ENCODE measurements at places on chromosomes 3 and 15.

DNA sequence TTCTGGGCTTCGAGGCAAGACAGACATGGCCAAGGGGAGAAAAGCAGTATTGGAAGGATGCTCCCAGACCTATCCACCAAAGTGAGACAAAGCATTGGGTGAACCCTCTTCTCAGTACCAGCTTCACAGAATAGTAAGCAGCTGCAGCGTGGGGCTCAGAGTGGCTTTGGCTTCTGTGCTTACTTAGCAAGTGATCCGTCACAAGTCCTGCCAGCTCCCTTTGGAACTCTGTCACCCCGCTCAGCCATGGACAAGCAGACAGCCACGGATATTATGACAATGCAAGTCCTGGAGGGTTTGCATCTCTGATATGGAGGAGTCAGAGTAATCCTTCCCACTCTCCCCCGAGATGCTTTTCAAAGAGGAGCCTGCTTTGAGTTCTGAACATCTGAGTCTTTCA lies 90.8 kb downstream of the SLCO3A1 start:
- no peak for DNase-seq

DNA sequence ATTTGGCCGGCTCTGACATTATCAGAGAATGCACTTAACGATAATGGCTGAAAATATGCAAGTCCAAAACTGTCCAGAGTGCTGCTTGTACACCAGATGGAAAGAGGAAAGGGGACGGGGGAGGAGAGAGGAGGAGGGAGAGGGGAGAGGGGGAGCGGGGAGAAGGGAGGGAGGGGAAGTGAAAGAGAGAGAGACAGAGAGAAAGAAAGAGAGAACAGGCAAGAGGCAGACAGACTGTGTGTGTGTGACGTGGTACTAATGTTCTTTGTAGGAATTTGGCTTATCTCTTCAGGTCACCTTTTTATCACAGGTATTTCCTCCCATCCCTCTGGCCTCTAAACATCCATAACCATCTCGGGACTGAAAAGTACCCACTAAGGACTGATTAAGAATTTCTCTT lies 75.1 kb upstream of the LMOD3 start:
- DNase-seq = no peak

GRCh38 chr3:56700151-56700550 lies 17.1 kb upstream of the TASOR start:
- DNase-seq = no peak

DNA sequence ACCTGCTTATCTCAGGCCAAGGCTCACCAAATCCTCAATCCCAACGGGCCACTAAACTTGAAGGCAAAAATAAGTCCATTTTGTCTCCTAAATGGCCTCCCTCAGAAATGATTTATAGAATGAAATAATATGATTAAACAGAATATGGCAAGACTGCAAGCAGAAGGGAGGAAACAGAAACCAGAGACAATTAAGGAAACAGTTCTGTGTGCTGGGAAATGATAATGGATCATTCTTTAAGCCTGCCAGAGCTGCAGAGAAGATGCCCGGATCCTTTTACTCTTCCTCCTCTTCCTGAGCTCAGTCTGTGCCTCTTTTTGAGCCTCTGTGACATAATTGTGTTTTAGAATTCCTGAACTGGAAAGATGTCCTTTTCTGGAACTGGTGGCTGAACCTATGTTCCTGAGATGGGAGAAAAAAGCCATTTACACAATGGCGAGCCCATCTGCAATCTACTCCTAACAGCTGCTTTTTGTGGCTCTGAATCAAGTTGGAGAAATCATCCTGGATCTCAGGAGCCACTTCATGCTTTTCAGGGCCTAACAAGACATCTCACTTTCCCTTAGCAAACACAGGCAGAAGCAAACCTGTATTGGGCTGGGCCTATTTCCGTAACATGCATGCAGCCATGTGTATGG lies 2.8 kb upstream of the ABHD2 start:
- no peak for DNase-seq

GRCh38 chr3:64848127-64848800 lies 160.5 kb upstream of the ADAMTS9 start:
- no peak for DNase-seq

DNA sequence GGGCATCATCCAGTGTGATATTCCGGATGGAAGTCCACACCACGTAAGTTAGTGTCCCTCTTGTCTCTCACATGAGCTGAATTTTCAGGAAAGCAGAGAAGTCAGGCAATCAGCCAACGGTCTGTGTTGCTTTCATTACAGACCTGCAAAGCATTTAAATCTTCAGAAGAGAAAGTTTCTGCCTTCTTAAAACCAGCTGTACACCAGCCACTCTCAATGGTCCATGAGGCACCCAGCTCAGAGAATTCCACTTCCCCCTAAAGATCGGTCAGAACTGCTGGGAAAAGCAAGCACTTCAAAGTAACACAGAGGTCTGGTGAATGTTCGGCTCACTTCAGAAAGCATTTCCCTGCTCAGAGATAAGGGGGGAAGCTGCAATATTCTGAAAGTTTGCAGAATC lies 903.7 kb downstream of the EPHA3 start:
- DNase-seq = no peak

DNA sequence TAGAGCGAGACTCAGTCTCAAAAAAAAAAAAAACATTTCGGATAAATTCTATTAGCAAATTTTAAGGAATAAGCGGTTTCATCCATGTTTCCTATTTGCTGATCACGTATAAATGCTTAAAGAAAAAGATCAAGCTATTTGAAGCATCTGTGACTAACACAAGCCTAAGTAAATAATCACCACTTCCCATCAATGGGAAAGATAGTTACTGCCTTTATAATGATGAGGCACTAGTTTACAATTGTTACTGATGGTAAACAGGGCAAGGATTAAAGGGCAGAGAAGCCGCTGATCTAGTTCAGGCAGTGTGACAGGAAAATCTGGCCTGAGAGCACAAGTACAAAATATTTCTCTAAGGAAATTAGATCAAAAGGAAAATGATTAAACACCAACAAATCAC lies 13.7 kb downstream of the CLPX start:
- no peak for DNase-seq

- peak; percentile 26 for DNase-seq
Measured at GRCh38 chr3:183825456-183826161, at the start of gene MAP6D1. Gene MAP6D1 (minus strand): TSS chr3:183825577. CDS start chr3:183825547, 30 bp downstream.

DNA sequence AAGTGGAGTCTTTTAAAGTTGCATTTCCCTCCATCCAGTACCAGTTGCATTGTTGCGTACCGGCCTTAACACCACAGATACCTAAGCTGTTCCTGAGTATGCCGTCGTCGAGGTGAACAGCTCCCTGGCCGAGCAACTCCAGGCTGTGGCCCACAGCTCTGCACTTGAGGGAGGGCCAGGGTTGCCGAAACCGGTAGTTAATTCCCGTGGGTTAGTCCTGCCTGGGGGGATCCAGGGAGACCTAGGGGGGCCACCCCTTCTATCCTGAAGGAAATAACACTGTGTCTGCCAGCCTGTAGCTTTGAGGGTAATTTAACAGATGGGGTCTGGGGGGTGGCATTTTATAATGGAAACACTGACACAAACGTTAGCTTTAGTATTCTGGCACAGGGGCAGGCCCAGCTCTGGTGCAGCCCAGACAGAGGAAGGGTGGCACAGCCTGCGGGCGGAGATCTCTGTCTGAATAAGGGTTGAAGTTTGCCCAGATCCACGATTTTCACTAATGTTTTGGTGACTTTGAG lies 60.8 kb downstream of the RGMA start:
- no peak for DNase-seq

DNA sequence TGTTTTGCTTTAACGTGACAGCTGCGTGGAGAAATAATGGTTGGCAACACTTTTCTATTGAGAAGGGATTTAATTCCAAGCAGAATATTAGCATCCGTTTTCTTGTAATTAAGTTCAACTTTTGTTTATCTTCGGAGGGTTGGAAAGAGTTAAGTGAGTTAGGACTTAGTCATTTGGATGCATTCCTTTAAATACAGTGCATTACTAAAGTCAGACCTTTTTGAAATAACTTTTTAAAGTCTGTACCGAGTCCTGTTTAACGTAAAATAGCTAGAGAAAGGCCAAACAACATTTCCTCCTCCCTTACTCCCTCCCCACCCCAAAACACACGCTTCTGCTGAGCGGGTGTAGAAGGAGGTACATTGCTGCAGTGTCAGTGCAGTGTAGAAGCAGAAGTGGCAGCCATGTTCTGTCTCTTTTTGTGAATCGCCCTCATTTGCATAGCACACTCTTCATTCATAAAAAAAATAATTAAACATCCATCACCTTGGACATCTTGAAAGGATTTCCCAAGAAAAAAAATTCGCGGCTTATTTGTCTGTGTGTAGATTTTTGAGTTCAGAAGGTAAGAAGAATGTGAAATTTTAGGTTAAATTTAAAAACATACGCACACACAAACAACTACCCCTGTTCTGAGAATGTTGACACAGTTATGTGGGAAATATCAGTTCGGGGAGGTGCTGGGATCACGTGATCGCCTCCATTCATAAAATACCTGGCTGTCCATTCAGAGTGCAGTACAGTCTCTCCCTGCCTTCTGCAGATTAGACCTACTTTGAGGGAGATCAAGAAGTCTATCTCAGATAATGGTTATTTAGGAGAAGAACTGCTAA lies 1.6 kb downstream of the SPRED1 start:
- peak; percentile 8 for DNase-seq

DNA sequence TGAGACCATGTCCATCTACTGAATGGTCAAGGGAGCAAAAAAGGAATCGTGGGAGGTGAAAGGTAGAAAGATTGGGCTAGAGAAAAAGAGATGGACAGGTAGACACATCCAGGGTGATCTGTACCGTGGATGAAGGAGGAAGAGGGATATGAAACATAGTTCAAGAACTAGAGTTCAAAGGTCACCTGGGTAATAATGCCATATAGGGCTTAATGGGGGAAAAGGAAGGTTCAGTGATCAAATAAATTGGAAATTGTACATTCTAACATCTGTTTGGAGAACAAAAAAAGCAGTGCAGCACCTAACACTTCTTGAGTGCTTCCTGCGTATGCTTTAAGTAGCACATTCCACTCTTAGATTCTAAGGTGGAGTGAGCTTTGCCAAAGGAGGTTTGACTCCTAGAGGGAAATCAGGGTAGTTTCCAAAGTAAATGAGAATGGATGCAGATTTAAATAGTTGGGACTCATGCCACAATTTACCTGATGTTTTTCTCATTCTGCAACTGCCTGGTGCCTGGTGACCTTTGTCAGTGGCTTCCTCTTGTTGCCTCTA lies 46.6 kb downstream of the MITF start:
- no peak for DNase-seq

GRCh38 chr3:33145901-33146580 lies 32.2 kb downstream of the CRTAP start:
- no peak for DNase-seq

DNA sequence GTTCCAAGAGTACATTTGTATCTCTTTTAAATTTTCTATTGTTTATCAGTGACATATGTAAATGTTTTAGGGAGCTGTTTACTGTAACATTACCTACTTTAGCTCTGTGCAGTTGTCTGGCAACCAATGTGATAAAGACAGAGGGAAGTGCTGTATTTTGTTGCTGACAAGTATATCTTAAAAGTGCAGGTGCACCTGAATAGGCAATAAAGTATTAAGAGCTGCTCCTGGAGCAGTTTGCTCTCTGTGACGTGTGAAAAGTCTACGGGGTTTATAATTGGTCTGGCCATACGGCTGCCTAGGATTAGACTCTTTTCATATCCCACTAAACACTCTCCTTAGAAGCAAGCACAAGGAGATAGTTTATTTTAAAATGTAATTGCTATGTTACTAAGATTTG lies 178.3 kb downstream of the IGF1R start:
- DNase-seq = no peak

DNA sequence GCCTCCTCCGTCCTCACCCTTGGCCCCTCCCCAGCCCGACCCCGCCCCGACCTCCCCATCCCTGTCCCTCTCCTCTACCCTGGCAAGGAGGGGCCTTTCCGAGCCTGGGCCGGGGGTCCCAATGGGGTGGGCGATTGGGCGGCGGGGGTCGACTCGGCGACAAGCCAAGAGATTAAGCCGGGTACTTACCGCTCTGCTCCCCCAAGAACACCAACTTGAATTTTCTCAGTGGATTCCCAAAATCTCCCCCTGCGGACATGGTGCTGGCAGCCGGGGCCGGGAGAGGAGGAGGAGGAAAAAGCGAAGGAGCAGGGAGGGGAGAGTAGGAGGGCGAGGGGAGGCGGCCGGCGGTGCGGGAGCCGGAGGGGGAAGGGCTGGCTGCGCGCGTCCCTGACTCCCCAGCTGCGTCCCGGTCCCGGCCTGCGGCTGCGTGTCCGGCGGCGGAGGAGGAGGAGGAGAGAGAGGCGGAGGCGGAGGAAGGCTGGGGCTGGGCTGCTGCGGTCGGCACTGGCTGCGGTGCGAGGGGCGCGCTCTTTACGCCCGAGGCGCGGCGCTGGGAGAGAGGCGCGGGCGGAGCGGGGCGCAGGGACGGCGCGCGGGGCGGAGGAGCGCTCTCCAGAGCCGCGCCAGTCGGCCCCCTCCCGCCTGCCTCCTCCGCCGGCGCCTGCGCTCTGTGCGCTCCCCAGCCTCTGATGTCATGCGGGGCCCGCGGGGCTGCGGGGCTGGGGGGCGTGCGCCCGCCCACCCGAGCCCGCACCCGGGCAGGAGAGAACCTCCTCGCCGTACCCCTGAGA lies at the start of gene RAB6B:
RAB6B (minus strand) TSS at position 675 of the 794 bp plus-strand sequence; CDS start at position 259, 416 bp downstream.
- no peak for DNase-seq

DNA sequence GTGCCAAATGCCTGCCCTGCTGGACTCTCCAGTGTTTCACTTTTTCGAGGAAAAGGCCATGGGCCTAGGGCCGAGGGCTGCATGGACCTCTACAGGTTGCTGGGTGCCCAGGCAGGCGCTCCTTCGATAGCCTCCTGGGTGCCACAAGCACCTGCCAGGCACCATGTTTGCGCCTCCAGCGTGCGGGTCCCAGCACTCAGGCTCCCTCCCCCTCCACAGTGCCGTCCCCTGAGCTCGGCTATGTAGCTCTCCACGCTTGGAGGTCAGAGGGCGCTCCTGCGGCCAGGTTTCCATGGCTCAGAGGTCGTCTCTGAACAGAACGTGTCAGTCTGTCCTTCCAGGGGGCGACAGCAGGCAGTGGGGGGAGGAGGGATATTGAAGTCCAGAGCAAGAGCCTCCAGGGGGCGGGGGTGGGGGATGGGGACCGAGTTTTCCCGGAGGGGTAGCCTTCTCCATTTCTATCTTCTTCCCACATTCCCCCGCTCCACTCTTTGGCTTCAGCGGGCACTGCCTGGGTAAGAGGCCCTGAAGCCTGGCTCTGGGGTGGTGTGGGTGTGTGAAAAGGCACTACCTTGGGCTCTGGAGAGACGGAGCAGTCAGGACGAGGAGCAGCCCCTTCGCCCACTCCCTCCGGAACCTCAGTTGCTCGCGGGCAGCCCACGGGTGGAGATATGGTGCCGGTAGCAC lies 3.6 kb downstream of the ONECUT1 start:
- DNase-seq = no peak

GRCh38 chr3:4837374-4837930 lies 141.8 kb upstream of the BHLHE40 start:
- DNase-seq = no peak

DNA sequence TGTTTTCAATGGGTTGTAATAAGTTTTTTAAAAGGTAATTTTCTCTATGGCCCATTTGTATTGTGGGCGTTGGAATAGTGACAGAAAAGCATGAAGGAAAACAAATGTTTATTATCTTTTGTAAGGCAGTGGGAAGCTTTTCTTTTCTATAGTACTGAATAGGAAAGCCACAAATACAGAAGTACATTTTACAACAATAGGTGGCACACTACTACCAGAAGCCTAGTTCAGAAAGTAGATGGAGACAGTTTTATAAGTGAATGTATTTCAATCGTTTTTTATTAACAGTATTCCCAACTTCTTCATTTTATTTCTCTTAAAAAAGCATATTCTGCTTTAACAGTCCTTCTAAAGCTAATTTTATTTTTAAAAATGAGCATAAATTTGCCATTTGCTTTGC lies 296.7 kb downstream of the PTPRG start:
- no peak for DNase-seq

- DNase-seq = no peak
Measured at GRCh38 chr3:54372232-54372631, 249.9 kb downstream of the CACNA2D3 start.

- DNase-seq = no peak
Measured at GRCh38 chr3:178140531-178141304, 395.5 kb upstream of the KCNMB2 start.

All from stimulated activated CD4-positive, alpha-beta T cell treated with anti-CD3 and anti-CD28 coated beads, Interleukin-2, amount 100 ng/mL, for 48 hours (primary cell).